ENCODE measurements at places on chromosomes 4 and X.

DNA sequence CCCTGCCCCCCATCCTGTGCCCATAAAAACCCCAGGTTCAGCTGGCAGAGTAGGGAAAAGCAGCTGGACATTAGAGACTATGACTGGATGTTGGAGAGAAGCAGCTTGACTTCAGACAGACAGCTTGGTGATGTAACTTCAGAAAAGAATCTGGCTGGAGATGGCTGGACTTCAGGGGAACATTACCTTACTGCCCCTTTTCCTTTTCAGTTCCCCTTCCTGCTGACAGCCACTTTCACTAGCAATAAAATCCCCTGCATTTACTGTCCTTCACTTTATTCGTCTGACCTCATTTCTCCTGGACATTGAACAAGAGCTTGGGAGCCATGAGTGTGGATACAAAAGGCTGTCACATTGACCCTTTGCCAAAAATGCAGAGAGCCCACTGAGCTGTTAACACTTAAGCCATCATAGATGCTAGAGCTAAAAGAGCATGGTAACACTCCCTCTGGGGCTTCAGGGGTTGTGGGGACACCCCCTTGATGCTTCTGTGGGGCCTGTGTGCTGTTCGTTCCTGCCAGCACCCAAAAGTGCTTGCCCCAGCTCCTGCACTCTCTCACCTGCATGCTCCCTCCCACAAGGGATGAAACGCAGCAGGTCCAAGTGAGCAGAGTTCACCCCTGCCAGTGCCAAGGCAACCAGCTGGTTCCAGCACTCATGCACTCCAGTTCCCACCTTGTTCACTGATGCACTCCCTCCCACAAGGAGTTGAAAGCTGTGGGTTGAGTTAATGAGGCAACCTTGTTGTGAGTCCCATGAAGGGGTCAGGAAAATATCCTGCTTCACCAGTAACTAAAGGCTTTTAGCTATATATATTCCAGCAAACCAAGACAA is 263.8 kb upstream of the NDST3 start:
- DNase-seq, result no peak

- no peak for DNase-seq
Measured at GRCh38 chr4:101104312-101105052, 242.8 kb downstream of the PPP3CA start.

- no peak for DNase-seq
Measured at GRCh38 chrX:28205905-28206304, 224.7 kb upstream of the DCAF8L1 start.

DNA sequence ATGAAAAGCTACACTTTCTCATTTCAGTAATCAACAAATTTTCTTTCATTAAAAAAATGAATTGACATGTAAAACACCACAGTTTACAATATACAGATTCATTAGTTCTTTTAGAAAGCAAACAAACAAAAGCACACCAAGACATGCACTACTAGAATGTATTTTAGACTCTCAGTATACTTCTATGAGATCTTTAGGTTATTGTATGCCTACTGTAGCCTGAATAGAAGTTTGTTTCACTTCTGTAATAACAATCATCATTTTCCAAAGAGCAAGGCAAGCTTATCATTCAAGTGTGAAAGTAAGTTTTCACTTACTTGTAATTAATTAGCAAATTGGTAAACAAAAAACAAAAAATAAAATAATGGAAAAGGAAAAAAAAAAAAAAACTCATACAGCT is 24.9 kb downstream of the CXXC4 start:
- DNase-seq, result no peak

- DNase-seq, result no peak
Measured at GRCh38 chrX:13293700-13294099, 26.2 kb downstream of the ATXN3L start.

- DNase-seq, result no peak
Measured at GRCh38 chrX:79107891-79108718, 36.4 kb upstream of the GPR174 start.

Measured in nucleus accumbens (tissue), 56 donors.